ENCODE measurements at places on chromosomes 6 and 20.

DNA sequence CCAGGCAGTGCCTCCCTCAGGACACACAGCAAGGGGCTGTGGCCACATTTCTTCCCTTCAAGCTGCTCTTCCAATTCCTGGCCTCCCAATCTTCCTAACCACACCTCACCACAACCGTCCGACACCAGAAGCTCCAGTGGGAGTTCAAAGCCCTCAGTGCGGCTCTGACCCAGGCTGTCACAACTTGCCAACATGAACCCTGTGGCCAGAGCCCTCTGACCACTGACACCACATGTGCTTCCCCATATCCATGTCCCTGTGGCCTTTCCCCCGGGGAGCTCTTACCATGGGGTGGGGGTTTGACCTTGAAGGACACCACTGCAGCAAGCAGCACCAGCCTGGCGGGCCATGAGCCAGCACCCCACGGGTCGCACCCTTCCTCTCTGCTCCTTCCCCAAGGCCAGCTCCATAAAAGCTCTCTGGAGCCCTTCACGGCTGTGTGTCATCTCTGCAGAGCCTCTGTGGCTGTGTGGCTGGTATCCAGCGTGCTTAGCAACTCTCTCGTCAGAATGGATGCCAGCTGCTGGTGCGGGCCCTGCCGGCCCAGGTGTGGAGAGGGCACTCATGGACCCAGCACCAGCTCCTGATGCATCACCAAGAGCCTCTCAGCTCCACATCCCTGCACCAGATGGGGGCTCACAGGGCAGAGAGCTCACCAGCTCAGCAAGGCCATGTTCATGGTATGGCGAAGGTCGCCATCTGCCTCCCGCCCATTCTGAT, 106.1 kb downstream of the PSMB1 start:
- no peak for DNase-seq

DNA sequence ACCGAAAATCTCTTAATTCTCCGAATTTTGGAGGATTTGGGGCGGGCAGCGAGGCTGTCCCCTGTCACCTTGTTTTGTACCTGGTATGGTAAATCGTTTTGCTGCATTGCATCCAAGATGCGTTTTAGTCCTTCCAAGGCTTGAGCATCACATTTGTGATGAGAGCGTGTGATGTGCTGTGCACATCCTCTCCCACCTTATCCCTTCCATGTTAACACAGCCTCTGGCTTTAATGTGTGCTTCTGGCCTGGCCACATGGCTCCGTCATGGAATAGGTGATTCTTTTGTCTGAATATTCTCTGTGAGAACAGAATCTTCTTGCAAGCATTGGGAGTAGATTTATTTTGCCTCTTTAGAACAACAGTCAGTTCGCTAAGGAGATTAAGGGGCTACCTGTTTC, 763 bp downstream of the TMEM14A start:
- no peak for DNase-seq

DNA sequence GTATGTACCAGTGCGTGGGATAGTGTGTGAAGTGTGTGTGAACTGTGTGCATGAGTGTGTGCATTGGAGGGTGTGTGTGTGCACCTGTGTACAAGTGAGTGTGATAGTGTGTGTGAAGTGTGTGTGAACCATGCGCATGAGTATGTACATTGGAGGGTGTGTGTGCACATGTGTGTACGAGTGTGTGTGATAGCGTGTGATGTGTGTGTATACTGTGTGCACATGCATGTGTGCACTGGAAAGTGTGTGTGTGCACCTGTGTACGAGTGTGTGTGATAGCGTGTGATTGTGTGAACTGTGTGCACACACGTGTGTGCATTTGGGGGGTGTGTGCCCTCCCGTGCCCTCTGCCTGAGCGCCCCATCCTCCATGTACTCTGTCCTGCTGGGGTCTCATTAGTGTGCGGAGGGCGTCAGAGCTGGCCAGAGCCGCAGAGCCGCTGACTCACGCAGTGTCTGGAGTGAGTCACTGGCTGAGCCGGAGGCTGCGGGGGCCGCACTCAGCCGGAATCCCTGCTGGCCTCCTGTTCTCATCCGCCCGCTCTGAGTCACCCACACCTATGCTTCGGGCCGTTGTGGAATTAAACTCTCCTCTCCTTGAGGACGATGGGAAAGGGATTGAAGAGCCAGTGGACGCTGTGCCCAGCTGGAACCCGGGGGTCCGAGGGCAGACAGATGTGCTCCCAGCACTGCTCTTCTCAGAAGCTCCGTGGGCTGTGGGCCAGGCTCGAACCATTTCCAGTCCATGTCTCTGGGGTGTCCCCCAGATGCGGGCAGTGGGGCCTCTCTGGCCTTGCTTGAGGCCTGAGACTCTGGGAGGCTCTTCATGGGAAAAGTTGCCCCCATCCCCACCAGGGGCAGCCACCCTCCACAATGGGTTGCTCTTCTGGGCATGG, 27.3 kb upstream of the STX16 start:
- no peak for DNase-seq

GRCh38 chr6:39558079-39558478, 167.1 kb downstream of the KIF6 start:
- no peak for DNase-seq

DNA sequence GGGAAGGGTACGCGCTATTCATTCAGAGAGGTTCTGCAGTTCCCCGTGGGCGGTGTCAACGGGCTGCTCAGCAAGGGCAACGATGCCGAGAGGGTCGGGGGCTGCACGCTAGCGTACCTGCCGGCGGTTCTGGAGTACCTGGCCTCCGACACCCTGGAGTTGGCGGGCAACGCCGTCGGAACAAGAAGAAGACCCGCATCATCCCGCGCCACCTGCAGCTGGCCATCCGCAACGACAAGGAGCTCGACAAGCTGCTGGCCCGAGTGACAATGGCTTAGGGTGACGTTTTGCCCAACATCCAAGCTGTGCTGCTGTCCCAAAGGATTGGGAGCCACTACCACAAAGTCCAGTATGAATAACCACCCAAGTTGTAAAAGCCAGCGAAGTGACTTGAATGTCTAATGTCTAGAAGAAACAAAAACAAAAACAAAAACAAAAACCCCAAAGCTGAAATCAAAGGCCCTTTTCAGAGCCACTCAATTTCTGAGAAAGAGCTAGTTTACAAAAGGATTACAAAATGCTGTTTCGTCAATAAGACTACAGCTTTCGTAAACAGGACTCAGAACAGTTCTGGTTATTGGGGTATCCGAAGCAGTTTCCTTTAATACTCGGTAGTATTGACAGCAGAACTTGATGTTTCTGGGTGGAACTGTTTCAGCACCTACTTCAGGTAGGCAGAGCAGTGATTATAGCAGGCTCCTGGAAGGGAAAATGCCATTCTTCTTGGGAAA, 21.9 kb upstream of the SLC17A4 start:
- no peak for DNase-seq

DNA sequence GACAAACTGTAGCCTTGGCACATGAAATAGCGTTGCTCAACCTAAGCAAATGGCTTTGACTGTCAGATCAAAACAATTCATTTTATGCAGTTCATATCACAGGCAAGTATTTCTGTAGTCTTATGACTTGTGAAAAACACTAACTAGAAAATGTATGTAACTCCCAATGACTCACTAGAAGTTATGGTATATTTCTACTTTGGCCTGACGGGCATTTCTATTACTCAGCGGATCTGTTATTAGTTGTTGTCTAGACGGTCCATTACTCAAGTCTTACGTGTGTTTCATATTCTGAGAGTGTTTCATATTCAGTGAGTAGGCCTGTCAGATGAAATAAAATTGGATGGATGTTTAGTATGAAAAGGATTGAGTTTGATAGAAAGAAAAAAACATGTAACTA, 880.9 kb downstream of the PRIM2 start:
- no peak for DNase-seq

DNA sequence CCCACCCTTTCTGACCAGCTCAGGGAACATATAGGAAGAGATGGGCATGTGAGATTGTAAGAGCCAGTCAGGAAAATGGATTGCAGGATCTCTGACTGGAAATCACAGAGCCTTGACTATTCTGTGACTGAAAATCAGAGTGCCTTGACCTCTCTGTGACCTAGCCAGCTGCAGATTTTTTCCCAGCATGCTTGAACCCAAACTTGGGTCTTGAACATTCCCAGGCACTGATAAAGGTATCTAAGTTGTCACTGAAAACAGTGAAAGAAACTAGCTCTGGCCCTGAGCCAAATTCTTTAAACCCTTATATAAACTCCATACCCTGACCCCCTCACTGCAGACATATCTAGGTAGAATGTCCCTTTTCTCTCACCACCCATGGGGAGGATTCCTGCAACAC, 2.3 kb upstream of the ZNF165 start:
- no peak for DNase-seq

Measured in stimulated activated CD8-positive, alpha-beta memory T cell treated with anti-CD3 and anti-CD28 coated beads, Interleukin-2, amount 100 ng/mL, for 1 hour (primary cell).